ENCODE measurements at places on chromosomes 5 and 9. TPM values are rescaled to one million over a fixed set of nuclear protein-coding genes. Genes with fewer than 3 reads are reported as not detected.

The ADAMTS2 gene
- polyA plus RNA-seq = 33.0 TPM

DNA sequence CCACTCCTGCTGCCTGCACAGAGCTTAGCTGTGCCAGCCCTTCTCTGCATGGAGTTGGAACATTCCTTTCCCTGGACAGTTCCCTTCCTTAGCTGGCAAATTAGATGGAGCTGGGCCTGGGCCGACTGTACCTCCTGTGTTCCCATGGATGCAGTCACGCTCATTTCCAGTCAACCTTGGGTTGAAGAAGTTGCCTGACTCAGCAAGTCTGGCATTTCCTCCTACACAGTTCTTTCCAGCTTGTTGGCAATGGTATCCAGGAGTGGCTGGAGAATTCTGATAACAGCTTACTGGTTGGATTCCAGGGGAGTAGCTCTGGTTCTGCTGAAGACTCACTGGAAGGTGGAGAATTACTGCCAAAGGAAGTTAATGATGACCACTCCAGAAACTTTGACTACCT lies 9.2 kb upstream of the TAF1L start:
- DNase-seq = no peak

- no peak for DNase-seq
Observed at GRCh38 chr5:39019254-39019653, 54.9 kb downstream of the RICTOR start.

DNA sequence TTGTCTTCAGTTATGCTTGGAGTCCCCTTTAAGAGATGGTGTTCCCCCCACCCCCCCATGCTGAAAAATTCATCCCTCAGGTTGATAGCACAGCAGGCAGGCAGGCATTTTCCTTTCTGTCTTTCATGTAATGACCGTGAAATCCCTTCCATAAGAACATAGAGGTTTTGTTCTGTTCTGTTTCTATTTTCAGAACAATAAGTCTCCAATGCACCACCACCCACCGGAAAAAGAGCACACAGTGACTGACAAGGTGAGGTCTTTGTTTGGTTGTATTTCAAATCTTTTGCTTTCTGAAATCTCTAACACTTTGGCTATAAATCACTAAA lies 52.4 kb downstream of the DMRT2 start:
- no peak for DNase-seq

- no peak for DNase-seq
Observed at GRCh38 chr9:114237781-114238180, 82.4 kb downstream of the COL27A1 start.

- no peak for DNase-seq
Observed at GRCh38 chr5:69331528-69332445, 814 bp downstream of the CCDC125 start.

The SPATA6L gene
- 0.47 TPM for polyA plus RNA-seq

The NUTM2G gene
- 0.82 TPM for polyA plus RNA-seq

The S1PR3 gene
- 24.6 TPM for polyA plus RNA-seq

The UAP1L1 gene
- polyA plus RNA-seq = 1.9 TPM

- no peak for DNase-seq
Observed at GRCh38 chr5:40743771-40744170, 12.0 kb downstream of the TTC33 start.

The DNM1 gene
- 53.3 TPM for polyA plus RNA-seq

The C6 gene
- 0.38 TPM for polyA plus RNA-seq

The GTF2H2 gene
- 22.9 TPM for polyA plus RNA-seq

DNA sequence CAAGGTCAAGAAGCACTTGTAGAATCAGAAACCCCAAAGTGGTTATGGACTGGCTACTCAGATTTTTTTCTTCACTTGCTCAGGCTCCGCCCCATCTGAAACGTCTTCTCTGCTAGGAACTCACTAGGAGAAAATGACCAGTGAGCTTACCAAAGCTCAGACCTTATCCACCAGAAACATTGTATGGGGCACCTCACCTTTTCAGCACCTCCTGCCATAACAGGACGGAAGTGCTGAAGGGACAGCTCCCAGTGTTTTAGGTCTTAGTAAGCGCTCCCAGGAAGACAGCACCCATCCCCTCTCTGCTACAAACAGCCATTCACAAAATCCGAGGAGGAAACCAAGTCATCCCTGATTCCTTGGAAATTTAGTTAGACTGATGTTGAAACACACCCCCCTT lies 1.2 kb upstream of the GABRA1 start:
- no peak for DNase-seq

The FRRS1L gene
- 1.4 TPM for polyA plus RNA-seq

DNA sequence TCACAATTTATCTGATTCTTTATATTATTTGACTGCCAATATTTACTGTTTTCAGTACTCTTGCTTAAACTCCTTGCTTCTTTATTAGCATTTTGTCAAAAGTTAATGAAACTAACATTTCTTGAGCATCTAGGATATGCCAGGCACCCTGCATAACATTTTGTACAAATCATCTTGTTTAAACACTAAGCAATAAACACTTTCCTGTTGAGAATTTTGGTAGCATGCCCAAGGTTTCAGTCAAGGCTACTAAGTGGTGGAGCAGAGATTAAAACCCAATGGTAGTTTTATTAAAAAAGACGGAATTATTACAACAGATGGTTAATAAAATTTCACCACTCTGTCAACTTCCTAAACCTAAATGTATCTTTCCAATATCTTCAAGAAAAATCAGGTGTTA lies 43.2 kb downstream of the SKIC3 start:
- no peak for DNase-seq

DNA sequence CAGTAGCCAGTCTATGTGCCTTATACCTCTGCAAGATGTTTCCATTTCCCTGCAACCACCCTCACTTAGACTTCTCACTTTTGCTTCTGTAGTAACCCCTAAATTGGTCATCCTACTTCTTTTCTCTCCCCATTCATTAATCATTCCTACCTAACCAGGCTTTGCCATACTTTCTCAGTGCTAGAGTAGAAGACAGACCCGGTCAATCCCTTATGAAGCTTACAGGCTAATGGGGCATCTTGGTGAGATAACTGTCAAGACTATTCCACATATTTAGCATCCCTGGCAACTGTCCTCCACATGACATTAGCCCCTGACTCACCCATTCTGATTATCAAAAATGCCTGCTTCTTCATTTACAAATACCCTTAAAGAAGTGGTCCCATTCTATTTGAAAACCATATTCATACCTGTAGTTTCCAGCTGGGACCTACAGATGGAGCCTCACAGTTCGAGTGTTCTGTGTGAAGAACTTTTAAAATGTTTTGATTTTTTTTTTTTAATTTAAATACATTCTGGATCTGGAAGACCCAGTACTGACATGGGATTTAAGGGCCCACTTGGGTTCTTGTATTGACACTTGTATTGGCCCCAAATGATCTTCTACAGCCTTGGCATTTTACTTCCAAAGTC lies 21.0 kb downstream of the F2RL2 start:
- DNase-seq = no peak

- DNase-seq = no peak
Observed at GRCh38 chr9:72363908-72364678, 915 bp downstream of the ZFAND5 start.

GRCh38 chr5:80216096-80216495 lies 39.8 kb downstream of the SERINC5 start:
- no peak for DNase-seq

Measured in forelimb muscle (tissue), 1 donor.